ENCODE measurements at places on chromosomes 11 and 22.

DNA sequence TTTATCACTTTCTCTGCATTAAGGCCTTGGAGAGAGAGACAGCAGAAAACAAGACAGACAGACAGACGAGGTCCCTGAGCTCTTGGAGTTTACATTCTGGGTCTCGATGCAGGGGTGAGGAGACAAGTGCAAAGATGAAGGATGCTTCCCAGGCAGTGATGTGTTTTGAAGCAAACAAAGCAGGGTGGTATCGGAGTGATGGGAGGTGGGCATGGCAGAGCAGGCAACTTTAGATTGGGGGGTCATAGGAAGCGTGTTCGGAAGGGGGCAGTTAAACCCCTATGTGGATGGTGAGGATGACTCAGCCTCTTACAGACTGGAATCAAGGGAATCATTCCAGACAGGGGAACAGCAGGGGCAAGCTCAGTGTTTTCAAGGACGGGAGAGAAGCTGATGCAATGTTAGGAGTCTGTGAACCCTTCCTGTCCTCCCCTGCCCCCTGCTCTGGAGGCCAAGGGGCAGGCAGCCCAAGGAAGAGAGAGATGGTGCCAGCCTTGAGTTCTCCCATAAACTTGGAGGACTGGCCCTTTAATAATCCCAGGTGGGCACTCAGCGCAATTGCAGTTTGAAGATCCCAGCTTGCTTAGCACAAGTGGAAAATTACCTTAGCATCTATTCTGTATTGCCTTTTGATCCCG, 180.2 kb downstream of the CHST1 start:
- no peak for DNase-seq

GRCh38 chr22:11627436-11627797, 3900.6 kb upstream of the OR11H1 start:
- DNase-seq = no peak

DNA sequence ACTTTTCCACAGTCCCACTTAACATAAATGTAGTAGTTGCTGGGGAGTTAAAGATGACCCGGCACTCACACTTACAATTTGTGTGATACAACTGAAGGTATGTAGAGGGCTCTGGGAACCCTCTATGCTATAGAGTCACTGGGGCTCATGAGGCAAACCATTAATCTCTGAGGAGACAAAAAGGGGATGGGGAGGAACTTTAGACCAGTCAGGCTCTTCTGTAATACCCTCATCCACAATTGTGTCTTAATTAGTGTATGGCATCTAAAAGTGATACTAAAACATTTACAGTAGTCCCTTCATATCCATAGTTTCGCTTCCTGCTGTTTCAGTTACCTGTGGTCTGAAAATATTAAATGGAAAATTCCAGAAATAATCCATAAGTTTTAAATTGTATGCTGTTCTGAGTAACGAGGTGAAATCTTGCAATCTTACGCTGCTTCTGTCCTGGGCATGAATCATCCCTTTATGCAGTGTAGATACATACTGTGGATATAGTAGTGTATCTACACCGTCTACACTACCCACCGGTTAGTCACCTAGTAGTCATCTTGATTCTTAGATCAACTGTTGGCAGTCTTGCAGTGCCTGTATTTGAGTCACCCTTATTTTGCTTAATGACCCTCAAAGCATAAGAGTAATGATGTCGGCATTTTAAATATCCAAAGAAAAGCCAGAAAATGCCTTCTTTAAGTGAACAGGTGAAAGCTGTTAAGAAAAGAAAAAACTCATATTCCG, 12.2 kb downstream of the CBL start:
- DNase-seq = no peak

DNA sequence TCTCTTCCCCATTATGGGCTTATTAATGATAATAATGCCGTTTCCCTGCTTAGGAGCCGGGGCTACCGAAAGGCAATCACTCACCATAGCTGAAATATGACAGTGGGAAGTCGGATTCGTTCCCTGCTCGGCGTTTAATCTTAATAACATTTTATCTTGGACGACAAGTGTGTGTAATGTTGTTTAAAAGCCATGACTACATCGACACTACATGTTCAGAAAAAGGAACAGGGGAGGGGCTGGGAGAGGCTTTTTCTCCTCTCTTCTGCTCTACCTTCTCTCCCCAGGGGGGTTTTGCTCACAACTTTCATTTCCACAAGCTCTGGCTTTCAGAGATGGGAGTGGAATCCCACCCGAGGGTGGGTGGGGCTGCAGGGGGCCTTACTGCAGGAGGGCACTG, 105.5 kb downstream of the DSCAML1 start:
- no peak for DNase-seq

GRCh38 chr11:18449251-18449650, 6.4 kb upstream of the LDHAL6A start:
- no peak for DNase-seq

DNA sequence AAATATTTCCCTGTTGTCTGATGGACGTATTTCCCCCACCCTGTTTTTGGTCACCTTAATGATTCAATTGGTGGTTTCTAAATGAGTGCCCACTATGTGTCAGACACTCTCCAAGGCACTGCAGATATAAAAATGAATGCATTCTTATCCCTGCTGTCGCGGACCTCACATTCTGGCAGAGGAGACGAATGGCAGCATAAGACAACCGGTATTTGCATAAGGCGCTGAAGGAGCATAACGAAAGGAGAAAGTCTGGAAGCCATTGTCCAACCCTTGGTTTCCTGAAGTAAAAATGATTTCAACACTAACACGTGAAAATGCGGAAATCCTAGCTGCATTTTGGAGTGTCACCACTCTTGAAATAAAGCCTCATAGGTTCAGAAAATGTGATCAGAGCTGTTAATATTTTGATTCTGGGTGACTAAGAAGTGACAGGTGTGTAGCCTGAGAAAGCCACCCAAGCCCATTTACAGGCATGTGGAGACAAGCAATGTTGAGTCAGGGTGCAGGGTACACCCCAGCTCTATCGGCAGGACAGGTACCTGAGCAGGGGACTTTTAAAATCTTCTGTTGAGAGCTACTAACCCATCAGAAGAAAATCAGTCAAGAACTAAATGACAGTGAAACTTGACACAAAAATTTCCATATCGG, 10.1 kb upstream of the GAB2 start:
- no peak for DNase-seq
